Transverse colon (tissue), 4 donors: ENCODE measurements at places on chromosomes 16 and 17.

DNA sequence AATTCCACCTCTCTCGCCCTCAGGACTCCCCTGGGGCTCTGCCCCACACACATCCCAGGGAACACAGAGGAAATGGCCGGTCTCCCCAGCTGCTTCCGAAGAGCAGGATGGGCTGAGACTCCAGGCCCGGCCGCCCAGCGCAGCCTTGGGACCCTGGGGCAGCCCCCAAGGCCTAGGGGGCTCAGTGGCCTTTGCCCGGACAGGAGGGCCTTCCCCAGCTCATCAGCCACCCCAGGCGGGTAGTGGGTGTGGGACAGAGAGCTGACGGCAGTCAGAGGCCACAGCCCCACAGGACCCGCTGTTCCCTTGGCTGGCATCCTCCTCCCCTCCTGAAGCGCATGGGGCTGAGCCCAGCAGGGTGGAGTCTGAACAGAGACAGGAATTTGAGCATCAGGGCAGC is 6.2 kb upstream of the CBFA2T3 start:
- DNase-seq = no peak

- DNase-seq = no peak
Observed at GRCh38 chr17:48558057-48558830, 13.3 kb upstream of the HOXB2 start.

- DNase-seq = no peak
Observed at GRCh38 chr16:4433228-4433627, 7.6 kb downstream of the DNAJA3 start.

GRCh38 chr16:81189100-81189664 is 49.3 kb upstream of the BCO1 start:
- DNase-seq = peak; percentile 50

- DNase-seq = no peak
Observed at GRCh38 chr16:53726625-53727024, 22.7 kb downstream of the FTO start.

DNA sequence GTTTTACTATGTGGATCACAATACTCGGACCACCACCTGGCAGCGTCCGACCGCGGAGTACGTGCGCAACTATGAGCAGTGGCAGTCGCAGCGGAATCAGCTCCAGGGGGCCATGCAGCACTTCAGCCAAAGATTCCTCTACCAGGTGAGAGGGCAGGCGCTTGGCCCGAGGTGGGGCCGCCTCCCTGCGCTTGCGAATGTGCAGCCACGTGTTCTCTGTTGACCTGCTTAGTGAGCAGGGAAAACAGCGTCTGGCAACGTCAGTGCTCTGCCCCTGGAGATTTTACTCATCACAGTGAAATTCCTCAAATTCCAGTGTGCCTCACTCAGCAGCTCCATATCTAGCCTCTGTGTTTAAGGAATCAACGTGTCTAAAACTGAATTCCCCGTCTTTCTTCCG is 33.4 kb upstream of the CLEC18A start:
- no peak for DNase-seq

- DNase-seq = no peak
Observed at GRCh38 chr16:5015351-5015750, 18.4 kb downstream of the NAGPA start.
